ENCODE measurements at places on chromosomes 11 and 22.
A peak's percentile ranks its signal among the peaks of the same experiment; 100 is the strongest.

GRCh38 chr11:83972536-83972935 lies 686.4 kb upstream of the CCDC90B start:
- no peak for DNase-seq

DNA sequence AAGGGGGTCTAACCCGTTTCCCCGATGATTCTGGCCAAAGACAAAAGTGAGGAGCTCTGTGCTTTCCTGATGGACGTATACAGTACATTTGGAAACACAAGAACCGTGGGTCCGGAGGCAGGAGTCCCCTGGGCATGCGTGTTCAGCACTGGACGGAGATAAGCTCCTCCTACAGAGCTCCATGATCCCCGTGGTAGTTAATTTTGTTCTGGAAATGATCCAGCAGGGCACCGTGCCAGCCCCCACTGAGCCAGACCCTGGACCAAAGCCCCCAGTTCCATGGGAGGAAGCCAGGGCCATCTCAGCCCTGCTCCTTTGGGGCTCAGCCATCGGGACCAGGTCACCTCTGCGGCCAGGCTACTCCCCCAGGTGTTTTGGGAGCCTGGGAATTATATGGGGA lies 83.3 kb downstream of the TRMU start:
- DNase-seq: no peak

- DNase-seq: no peak
Measured at GRCh38 chr11:9169595-9170295, 78.3 kb upstream of the SCUBE2 start.

DNA sequence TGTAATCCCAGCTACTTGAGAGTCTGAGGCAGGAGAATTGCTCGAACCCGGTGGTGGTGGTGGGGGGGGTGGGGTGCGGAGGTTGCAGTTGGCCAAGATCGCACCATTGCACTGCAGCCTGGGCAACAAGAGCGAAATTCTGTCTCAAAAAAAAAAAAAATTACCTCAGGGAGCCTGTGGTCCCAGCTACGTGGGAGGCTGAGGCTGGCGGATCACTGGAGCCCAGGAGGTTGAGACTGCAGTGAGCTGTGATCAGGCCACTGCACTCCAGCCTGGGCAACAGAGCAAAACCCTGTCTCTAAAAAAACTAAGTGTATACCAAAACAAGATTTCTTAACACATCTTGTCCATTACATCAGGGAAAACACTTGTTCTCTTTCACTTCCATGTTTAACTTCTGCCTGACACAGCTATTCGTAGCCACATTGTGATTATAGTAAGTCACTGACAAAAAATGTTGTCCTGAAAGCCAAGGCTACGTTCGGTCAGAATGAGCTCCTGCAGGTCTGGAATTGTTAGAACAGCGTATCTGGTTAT lies 1.4 kb downstream of the TMEM80 start:
- DNase-seq: no peak

- no peak for DNase-seq
Measured at GRCh38 chr22:42611051-42611450, 3.6 kb downstream of the POLDIP3 start.

DNA sequence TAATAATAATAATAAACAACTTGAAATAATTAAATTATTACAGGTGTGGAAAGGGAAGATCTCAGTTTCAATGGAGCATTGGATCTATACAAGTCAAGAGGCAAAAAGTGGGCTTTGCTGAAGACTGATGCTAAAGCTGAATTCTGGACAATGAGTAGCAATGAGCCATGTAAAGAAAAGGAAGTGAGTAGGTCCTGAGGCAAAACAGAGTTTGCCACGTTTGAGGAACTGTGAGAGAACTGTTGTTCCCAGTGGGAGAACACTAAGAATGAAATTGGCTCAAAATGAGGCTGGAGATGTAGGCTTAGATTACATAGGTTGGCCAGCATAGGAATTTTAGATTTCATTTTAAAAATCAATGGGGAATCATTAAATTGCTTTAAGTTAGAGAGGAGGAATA lies 33.9 kb upstream of the TEAD1 start:
- DNase-seq: no peak

GRCh38 chr22:46089426-46090035 lies 60.8 kb upstream of the PPARA start:
- no peak for DNase-seq

GRCh38 chr11:77142091-77142975 lies 14.3 kb downstream of the MYO7A start:
- DNase-seq: no peak

DNA sequence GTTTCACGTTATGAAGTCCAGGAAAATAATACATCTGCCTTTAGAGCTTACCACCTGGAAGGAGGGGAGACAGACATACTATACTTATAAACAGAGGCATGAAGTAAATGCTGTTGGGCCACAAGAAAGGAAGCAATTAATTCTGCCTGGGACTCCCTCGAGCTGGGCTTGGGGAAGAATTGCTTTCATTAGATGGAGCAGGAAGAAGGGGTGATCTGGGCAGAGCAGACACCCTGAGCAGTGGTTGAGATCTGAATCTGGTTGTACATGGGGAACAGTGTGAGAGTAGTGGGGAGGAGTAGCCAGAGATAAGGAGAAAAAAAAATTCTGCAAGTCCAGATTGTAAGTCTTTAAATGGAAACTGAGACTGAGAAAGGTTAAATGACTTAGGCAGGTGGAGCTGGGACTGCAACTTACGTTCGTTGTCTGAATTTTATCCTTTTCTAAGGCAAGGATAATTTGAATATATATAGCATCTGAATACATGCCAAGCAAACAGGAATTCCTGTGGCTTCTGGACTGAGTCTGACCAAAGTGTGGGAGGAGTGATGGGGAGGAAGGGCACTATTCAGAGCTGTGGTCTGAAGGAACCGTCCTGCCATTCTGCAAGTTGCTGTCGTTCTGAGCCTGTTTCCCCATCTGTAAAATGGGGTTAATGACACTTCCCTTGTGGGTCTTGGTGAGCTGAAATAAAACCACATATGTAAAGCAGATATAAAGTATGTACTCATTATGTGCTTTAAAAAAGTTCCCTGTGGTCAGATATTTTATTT lies 7.9 kb downstream of the NCAM1 start:
- peak; percentile 54 for DNase-seq

DNA sequence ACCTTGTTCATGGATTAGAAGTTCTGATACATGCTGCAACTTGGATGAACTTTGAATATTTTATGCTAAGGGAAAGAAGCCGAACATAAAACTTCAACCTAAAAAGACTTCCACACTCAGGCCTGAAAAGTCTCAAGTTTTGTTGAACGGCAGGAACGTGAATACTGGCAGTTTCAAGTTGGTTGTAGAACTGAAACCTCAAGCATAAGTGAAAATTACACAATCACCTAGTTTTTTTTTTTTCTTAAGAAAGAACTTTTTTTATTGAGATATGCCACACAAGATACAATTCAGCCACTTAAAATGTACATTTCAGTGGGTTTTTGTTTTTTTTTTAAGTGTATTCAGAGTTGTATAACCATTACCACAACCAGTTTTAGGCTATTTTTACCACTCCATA lies 50.8 kb upstream of the ADORA2A start:
- DNase-seq: no peak

DNA sequence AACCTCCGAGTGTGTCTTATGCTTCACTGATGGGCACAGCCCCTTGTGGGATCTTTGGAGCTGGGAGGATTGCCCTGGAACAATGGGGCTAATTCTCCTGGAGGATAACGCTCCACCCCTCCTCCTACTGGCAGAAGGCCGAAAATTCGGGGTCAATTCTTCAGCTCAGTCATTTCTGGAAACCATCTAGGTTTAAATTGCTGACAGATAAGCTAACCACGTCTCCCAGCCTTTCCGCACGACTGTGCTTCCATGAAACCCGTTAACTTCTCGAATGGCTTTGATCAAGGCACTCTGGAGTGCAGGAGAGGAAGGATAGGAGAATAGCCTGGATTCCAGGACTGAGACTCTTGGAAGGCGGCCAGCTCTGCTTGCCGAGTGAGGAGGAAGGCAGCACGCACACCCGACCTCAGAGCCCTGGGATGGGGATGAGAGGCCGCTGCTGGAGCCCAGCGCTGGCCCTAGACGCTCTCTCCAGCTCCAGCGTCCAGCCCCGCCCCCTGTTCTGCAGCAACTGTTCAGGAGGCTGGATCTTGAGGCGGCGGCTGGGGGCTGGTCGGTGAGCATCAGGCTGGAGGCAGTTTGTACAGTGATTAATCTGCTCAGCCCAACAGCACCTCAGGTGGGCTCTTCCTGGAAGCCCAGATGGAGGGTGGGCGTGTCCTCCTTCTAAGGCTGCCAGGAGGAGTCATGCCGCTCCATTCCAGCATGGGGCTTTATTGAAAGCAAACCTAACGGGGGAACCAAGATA lies 176.7 kb upstream of the NCAM1 start:
- peak; percentile 86 for DNase-seq

DNA sequence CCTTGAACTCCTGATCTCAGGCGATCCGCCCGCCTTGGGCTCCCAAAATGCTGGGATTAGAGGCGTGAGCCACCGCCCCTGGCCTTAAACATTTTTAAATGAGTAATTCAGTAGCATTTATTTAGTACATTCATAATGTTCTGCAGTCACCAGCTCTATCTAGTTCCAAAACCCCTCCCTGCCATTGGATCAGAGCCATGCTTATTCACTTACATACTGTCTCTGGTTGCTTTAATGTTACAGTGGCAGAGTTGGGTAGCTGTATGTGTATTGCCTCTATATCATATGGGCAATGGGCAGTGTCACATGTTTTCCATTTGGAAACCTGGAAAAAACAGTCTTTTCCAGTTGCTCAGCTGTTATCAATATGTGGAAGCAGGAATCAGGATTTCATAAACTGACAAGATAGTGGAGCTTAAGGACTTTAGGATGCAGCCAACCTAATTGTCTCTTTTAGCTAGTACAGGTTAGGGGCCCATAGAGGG lies 10.5 kb downstream of the COA4 start:
- no peak for DNase-seq

DNA sequence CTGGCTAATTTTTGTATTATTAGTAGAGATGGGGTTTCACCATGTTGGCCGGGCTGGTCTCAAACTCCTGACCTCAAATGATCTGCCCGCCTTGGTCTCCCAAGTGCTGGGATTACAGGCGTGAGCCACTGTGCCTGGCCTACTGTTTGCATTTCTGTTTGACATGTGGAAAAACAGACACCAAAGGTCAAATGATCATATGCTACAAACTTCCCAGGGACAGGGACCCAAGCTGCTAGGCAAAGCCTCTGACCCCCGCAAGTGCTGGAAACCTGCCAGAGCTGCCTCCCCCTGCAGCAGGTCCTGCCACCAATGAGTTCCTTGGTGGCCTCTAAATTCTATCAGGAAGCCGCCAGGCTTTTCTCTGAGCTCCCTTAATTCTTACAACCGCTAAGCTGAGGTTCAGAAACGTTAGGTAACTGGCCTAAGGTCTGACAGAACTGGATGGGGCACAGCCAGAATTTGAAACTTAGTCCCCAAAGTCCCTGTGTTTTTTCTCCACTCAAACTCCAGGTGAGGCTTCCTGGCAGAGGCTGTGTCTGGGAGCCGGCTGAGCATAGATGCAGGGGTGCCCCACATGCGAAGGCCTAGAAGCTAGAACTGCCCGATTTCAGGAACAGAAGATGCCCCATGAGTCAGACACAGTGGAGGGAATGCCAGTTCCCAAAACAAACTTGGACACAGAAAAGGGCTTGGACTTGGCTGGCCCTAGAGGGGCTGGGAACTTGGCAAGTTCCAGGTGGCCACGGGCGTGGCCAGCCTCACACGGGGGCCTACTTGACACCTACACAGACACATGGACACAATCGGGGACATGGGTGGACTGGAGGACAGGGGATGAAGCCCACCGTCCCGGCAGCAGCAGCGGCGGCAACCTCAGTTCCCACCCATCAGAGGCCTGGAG lies 7.4 kb downstream of the CSNK1E start:
- DNase-seq: no peak

DNA sequence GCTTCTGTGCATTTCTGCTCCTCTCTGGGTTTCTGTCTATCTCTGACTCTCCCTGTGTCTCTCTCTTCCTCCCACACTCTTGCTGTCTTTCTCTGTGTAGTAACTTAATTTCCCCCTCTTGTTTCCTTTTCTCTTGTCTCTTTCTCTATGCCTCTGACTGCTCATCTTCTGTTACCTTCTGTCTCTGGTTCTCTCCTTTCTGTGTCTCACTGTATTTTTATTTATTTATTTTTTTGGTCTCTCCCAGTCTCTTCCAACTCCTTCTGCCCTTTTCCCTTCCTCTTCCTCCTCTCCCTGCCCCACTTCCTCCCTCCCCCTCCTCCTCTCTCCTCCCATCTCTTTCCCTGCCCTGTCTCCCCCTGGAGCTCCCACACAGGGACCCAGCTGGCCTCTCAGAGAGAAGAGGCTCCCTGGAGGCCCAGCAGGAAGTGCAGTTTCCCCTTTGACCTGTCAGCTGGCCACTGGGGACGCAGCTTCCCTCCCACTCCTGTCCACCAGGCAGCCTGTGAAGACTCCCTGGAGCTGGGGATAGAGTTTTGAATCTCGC lies 38.3 kb upstream of the MYH9 start:
- DNase-seq: no peak

- DNase-seq: no peak
Measured at GRCh38 chr11:30560206-30561106, 25.7 kb downstream of the MPPED2 start.

- no peak for DNase-seq
Measured at GRCh38 chr11:44618561-44619425, 53.3 kb downstream of the CD82 start.

DNA sequence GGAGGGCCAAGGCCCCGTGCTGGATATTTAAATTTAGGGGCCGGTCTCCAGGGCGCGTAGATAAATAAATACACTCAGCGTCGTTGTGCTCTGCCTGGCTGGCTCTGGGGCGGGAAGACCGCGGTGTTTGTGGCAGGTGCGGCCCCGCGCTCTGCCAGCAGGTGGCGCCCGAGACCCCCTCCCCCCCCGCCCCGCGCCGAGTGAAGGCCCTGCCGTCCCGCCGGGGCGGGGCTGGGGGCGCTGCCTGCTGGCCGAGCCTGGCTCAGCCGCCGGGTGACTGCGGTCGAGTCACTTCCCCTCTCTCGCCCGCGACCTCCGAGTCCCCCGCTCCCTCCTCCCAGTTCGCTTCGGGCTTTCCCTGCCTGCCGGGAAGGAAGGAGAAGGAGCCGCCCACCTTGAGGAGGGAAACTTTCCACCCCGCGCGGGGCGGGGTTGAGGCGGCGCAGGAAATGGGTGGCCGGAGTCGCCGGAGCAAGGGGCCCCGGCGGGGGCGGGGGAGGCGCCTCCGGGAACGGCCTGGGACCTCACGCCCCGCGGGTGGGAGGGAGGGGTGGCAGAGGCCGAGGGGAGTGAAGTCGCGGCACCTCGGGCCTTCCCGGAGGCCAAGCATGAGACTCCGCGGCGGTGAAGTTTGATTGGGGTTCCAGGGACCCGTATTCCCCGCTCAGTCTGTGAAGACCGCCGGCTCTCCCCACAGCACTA lies 1.6 kb upstream of the EHBP1L1 start:
- peak; percentile 76 for DNase-seq

GRCh38 chr11:115338476-115338875 lies 165.7 kb downstream of the CADM1 start:
- no peak for DNase-seq

- DNase-seq: no peak
Measured at GRCh38 chr11:85663753-85664614, 945 bp downstream of the CREBZF start.

- no peak for DNase-seq
Measured at GRCh38 chr11:13663631-13664071, 4.8 kb upstream of the FAR1 start.

- DNase-seq: no peak
Measured at GRCh38 chr22:39984006-39984405, 10.7 kb upstream of the FAM83F start.

GRCh38 chr22:48706934-48707762 lies 1120.5 kb downstream of the BRD1 start:
- DNase-seq: no peak

GRCh38 chr11:125315079-125315740 lies 150.7 kb downstream of the PKNOX2 start:
- no peak for DNase-seq

All from fibroblast of skin of left quadriceps (primary cell).